HFF-Myc (cell line): ENCODE measurements at places on chromosomes 1 and 21.
A peak's percentile ranks its signal among the peaks of the same experiment; 100 is the strongest.

DNA sequence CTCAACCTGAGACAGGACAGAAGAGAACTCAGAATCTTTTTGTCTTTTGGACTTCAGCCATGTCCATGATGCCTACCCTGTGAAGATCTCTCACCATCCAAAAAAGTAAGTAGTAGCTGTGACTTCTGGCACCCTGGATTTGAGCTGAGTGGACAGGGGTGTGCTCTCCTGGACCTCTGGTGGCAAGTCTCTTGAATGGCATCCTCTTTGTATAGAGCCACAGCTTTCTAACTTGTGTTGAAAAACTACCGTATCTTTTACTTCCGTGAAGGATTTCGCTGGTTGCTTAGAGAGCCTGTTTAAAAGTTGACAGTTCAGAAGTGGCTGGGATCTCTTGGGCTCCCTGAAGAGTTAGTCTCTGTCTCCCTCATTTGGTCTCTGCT, 1.8 kb downstream of the MFN2 start:
- no peak for DNase-seq

GRCh38 chr1:227325156-227325555, 6.9 kb upstream of the CDC42BPA start:
- DNase-seq = no peak

DNA sequence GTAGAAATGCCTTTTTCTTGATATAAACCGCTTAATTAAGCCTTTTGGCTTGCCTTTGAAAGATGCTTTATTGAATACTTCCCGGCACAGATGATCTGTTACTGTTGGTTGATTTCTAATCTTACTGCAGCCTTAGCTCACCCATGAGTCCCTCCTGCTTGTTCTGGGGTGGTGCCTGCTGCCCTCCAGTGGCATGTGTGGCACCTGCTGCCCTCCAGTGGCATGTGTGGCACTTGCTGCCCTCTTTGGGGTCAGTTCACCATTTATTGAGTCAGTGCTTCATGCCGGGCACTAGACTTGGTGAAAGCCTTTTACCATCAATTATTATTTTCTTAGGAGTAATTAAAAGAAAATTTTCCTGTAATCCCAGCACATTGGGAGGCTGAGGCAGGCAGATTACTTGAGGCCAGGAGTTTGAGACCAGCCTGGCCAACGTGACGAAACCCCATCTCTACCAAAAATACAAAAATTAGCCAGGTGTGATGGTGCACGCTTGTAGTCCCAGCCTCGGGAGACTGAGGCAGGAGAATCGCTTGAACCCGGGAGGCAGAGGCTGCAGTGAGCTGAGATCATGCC, 54.3 kb downstream of the ADARB1 start:
- DNase-seq = no peak

- no peak for DNase-seq
These were observed 25.6 kb upstream of the A3GALT2 start for GRCh38 chr1:33346533-33346926.

- no peak for DNase-seq
These were observed 921.5 kb downstream of the TTLL7 start for GRCh38 chr1:83077411-83077810.

GRCh38 chr1:244214009-244214967, 163.2 kb downstream of the ZBTB18 start:
- DNase-seq = peak; percentile 99

- DNase-seq = no peak
These were observed 181.2 kb upstream of the SNX7 start for GRCh38 chr1:98480271-98480670.

DNA sequence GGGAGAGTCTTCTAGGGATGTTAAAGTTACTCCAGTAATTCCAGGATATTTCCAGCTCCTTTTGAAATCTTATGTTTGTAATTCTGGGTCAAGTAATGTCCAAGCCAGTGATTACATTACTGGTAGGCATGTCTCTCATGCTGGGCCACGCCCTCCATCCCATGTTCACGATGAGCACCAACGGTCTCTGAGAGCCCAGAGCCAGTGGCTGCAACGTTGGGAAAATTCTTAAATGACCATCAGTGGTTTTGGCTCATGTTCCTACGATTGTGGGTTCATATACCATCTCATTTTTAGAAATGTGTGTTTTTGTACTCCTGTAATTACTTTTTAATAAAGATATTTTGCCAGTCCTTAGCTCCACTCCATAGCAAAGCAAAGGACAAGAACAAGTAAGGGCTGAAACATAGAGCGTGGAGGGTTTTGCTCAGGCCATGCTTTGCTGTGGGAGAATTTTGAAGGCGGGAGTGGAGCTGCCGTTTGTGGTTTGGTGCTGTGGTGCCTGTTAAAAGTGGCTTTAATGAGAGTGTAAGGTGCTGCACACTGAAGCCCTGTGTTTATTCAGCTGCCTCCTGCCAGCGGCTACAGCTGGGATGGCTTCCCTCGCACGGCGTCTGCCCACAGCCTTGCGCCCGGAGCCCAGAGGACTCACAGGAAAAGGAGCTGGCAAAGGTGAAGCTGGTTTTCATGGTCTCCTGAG, 28.9 kb downstream of the VANGL1 start:
- DNase-seq = no peak

DNA sequence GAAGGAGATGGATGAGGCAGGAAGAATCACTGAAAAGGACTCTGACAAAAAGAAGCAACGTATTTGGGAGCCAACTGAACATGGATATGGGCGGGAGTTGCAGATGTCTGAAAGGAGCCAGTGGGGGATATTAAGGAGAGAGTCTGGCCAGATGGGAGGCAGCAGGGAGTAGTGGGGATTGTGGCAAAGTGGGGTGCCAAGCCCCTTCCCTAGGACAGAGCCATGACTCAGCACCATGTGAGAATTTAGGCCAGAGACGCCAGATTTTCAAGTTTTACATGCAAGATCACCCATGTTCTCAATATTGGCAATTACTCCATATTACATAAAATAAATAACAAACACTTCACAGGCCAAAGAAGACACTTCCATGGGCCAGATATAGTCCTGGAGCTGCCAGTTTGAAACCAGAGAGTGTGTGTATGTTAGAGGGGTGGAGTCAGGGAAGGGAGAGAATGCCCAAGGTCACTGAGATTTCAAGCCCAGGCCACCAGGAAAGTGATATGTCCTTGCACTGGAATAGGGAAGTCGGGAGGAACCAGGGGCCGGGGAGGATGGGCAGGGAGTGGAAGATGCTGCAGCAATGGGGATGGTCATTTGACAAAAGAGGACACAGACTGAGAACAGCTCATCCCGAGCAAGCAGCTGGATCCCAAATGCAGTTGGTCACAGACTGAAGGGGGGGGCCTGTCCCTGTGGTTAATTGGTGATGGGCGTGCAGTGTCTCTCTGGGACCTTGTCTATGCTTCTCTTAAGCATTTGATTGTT, 23.5 kb downstream of the TMEM51 start:
- DNase-seq = no peak

GRCh38 chr21:38930853-38931252, 125.1 kb downstream of the ETS2 start:
- no peak for DNase-seq

DNA sequence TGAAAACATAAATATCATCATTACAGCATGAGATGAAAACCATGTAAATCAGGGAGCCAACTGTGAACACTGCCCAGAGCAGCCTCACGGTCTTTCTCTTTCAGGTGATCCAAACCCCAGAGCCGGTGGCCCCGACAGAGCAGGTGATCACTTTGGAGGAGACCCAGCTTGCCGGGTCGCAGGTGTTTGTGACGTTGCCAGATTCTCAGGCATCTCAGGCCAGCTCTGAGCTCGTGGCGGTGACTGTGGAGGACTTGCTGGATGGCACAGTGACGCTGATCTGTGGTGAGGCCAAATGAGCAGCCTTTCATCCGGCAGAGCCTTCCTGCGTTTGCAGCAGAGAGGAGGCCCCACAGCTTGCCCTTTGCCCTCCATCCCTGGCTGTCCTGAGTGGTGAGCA, 37.2 kb upstream of the EPHA8 start:
- DNase-seq = no peak

DNA sequence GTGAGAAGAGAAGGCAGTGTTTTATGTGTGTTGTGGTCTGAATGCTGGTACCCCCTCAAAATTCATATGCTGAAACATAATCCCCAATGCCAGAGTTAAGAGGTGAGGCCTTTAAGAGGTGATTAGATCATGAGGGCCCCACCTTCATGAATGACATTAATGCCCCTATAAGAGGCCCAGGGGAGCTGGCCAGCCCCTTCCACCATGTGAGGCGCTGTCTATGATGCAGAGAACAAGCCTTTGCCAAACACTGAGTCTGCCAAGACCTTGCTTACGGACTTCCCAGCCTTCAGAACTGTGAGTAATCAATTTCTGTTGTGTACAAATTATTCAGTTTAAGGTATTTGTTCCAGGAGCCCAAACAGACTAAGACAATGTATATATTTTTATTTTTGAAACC, 20.2 kb downstream of the CAPZB start:
- no peak for DNase-seq

DNA sequence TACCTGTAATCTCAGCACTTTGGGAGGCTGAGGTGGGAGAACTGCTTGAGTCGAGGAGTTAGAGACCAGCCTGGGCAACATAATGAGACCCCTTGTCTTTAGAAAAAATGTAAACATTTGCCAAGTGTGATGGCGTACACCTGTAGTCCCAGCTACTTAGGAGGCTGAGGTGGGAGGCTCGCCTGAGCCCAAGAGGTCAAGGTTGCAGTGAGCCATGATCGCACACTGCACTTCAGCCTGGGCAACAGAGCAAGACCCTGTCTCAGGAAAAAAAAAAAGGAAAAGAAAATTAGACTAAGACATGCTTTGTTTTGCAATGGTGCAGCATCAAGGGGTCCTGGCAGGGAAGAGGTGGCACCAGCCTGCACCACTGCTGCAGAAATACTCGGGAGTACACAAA, 16.8 kb upstream of the GPR157 start:
- no peak for DNase-seq

DNA sequence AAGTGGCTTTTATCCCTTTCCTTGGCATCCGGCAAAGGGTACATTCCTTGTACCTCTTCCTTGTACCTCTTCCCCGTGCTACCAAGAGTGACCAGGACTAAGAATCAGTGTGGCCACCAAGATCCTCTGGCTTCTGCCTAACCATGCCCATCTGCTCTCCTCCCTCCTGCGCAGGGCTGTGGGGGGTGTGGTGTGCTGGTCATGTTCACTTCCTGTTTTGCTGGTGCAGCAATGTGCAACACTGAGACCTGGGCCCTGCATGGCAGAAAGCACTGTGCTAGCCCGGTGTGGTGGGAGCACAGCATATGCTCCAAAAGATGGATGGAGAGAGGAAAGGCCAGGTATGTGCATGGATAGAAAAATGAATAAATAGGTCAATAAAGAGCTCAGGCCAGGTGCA, 33.3 kb upstream of the TENT5C start:
- DNase-seq = no peak

DNA sequence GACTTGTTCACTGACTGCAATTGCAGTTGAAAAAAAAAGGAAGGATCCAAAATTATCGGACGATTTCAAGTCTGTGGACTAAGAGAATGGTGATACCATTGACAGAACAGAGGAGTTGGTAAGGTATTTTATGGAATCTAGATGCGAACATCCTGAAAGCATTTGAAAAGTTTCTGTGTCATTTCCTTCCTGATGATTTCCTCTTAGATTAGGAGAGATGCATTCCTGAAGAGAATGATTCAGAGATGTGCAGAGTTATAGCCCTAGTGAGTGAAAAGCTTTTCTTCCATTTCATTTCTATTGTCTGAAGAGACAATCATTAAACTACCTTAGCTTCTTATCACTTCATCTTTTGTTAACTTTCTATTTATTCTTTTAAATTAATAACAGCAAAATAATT, 200.0 kb downstream of the KCNK2 start:
- no peak for DNase-seq

GRCh38 chr1:83967336-83967735, 31.6 kb downstream of the TTLL7 start:
- no peak for DNase-seq

DNA sequence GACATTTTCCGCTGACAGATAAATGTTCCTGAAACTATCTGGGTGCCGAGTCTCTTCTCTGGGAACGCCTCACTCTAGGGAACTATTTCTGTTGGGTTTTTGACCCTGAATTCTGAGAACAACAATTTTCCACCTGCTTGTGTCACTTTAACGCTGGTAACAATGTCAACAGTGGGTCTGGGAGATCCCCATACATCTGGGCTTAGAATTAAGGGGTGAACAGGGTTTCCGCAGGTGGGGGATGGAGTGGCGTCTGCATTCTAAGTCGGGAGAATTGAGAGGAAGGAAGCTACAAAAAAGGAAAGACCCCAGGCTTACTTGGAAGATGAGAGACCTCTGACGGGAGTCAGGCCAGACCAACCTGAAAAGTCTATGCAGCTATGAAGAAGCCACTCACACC, 8.7 kb downstream of the CD247 start:
- no peak for DNase-seq
